ENCODE measurements at places on chromosomes 16 and 17. TPM values are rescaled to one million over a fixed set of nuclear protein-coding genes. Genes with fewer than 3 reads are reported as not detected.
A peak's percentile ranks its signal among the peaks of the same experiment; 100 is the strongest.

DNA sequence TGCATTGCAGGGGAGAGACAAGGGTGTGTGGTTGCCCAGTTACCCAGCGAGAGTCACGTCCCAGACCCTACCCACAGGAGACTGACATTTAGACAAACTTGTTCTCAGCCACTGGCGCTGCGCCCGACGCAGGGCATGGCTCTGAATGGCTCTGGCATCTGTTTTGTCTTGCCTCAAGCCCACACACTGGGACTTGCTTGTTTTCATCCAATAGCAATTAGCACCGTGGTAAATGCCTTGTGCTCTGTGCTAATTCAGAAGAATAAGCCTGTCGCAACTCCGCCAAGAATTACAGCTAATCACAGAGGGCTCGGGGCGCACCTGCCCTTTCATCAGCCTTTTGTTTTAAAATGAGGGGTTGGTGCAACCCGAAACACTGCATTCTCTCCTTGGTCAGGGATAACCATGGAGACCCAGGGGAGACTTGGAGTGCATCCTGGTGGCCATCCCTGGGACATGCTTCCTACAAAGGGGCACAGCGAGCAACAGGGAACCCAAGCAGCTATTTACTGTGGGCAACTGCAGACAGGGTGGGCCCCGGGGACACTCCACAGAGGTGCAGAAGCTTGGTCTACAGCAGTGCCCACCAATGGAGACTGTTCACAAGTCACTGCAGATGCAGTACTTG, 220.6 kb upstream of the ZFHX3 start:
- no peak for DNase-seq

GRCh38 chr17:61808442-61808841, 54.9 kb downstream of the BRIP1 start:
- no peak for DNase-seq

DNA sequence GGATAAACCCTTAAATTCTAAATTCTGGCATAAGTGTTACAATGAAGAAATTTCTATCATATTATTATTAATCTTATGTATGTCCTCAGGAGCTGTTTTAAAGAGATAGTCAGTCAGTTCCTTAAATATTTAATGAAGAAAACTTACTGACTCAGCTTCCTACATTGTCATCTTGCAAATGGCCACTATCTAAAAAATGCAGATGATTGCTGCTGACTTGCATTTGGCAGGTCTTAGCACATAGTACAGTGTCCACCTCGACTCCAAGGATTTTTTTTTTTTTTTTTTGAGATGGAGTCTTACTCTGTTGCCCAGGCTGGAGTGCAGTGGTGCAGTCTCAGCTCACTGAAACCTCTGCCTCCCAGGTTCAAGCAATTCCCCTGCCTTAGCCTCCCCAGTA, 55.1 kb upstream of the CORO6 start:
- no peak for DNase-seq

- no peak for DNase-seq
Measured at GRCh38 chr16:88754912-88755744, 29.9 kb downstream of the PIEZO1 start.

- DNase-seq, result no peak
Measured at GRCh38 chr17:3796822-3797170, 4.2 kb downstream of the ITGAE start.

The PDF gene
- total RNA-seq, result 36.9 TPM

- no peak for DNase-seq
Measured at GRCh38 chr16:54718376-54718775, 212.3 kb upstream of the IRX5 start.

DNA sequence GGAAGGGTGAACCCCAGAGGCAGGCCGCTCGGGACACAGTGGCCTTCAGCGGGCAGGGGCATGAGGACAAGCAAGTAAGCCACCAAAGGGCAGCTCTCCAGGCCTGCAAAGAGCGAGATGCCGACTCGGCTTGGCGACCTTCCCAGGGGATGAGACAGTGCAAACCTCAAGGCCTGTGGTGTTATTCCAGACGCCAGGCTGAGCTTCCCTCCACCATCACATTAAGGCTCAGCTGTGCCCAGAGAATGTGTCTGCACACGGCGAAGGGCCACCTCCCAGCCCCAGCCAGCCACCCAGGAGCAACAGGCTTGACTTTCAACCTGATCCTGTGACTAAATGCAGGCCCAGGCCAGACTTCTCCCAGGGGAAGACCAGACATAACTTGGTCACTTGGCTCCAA, 251.4 kb downstream of the SOX9 start:
- no peak for DNase-seq

DNA sequence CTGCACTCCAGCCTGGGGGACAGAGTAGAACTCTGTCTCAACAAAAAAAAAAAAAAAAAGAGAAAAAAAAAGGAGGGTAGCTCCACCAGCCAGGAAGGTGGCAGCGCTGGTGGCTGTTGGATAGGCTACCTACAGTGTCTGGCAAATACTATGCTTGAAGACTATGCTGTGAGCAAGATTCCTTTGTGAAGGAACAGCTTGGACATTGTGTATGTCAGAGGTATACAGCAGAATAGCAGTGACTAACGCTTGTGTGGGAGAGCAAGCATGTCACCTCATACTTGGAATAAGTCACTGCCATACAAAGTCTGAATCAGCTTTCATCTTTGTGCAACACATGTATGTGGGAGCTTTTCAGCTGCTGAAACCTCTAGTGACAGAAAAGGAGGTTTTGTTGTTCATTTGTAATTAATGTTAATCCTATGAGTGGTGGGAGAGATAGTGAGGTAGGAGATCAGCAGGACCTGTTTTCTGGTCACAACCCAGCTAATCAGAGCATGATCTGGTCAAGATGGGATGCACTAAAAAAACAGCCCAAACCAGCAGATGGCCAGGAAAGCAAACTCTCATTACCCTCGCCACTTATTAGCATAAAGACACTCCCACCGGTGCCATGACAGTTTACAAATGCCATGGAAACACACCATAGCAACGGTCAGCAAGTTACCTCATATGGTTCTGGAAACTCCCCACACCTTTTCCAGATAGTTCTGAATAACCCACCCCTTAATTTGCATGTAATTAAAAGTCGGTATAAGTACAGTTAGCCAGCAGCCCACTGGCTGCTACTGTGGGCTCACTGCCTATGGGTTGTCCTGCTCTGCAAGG, 6.8 kb upstream of the ITGAD start:
- peak; percentile 71 for DNase-seq

GRCh38 chr17:65027305-65027704, 29.2 kb downstream of the GNA13 start:
- peak; percentile 77 for DNase-seq

GRCh38 chr17:19937522-19937921, 40.1 kb downstream of the AKAP10 start:
- no peak for DNase-seq

The GFAP gene
- not detected for total RNA-seq

DNA sequence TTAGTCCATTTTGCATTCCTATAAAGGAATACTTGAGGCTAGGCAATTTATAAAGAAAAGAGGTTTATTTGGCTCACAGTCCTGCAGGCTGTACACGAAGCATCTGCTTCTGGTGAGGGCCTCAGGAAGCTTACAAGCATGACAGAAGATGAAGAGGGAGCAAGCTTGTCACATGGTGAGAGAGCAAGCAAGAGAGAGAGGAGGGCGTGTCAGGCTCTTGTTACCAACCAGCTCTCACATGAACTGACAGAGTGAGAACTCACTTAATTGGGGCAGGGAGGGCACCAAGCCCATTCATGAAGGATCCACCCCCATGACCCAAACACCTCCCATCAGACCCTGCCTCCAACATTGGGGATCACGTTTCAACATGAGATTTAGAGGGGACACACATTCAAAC, 1.6 kb downstream of the CHCT1 start:
- no peak for DNase-seq

GRCh38 chr16:89122322-89122851, 28.7 kb downstream of the ACSF3 start:
- no peak for DNase-seq

The SOCS3 gene
- total RNA-seq, result 43.0 TPM

GRCh38 chr17:44919411-44919810, 4.1 kb upstream of the GFAP start:
- DNase-seq, result no peak

DNA sequence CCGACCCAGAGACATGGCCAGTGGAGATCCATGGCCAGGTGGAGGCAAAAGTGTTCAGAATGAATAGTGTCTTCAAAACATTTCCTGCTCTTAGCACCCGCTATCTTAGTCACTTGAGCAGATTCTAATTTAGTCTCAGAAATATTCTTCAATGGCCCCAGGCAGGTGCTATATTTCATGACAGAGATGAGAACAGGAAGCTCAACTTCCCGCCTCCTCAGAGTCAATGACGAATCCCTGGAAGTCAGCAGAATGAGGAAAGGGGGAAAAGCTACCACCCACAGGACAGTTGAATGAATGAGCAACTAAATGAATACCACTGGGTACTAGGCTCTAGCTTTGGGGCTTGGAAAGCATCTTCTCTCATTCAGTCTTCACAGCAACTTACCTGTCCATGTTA, 147.2 kb downstream of the ASIC2 start:
- no peak for DNase-seq

- no peak for DNase-seq
Measured at GRCh38 chr16:89619840-89620239, 6.4 kb downstream of the DPEP1 start.

GRCh38 chr16:23999663-24000062, 163.9 kb downstream of the PRKCB start:
- DNase-seq, result no peak

DNA sequence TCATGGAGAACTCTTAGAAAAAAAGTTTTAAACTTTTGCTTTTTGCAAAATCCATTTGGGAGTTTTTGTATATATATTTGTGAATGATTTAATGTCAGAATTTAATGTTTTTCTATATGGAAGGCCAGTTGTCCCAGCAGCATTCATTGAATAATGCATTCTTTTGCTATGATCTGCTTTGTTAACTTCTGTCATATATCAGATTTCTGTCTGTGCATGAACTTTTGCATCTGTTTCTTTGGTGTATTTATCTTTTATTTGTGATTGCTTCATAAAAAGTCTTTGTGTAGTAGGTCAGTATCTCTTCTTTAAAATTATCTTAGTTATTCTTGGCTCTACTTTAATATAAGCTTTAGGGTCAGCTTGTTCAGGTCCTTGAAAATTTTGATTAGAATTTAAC, 84.2 kb downstream of the MAP2K4 start:
- DNase-seq, result no peak

- no peak for DNase-seq
Measured at GRCh38 chr17:7010523-7010922, 1.9 kb upstream of the RNASEK start.

GRCh38 chr17:66306446-66306845, 4.0 kb downstream of the PRKCA start:
- DNase-seq, result no peak

- peak; percentile 26 for DNase-seq
Measured at GRCh38 chr17:26818736-26819135, 475.2 kb upstream of the WSB1 start.

DNA sequence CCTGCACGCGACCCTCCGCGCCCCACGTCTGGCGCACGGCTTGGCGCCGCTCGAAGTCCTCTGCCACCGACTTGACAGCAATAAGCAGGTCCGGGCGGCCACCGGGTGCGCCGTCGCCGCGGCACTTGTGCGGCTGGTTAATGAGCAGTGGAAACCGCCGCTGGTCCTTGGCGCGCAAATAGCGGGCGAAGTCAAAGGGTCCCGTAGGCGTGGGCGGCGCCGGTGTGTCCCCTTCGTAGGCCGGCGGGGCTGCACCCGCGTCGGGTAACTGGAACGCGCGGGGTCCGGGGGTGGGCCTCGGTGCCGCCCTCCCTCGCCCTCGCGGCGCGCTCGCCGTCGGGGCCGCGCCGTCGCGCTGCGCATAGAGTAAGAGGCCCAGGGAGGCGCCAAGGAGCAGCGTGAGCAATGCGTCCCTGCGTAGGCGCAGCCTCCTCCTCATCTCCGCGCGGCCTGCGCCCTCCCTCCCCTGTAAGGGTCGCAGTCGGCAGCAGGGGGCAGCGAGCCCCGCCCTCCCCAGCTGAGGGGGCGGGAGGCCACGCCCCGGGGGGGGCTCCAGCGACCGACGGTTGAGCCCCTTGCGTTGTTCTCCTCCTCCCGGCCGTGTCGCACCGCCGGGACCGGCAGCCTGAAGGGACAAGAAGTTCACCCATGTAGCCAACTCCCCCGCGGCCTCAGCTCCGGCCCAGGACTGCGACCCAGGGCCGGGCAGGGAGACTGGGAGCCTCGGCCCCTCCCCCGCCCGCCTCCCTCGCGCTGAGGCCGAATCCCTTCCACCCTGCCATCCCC, 558 bp downstream of the B3GNT9 start:
- no peak for DNase-seq

- DNase-seq, result no peak
Measured at GRCh38 chr17:67478401-67479041, 101.4 kb downstream of the PITPNC1 start.

The HBA1 gene
- not detected for total RNA-seq

- DNase-seq, result no peak
Measured at GRCh38 chr17:81519284-81520020, 6.9 kb upstream of the ACTG1 start.

DNA sequence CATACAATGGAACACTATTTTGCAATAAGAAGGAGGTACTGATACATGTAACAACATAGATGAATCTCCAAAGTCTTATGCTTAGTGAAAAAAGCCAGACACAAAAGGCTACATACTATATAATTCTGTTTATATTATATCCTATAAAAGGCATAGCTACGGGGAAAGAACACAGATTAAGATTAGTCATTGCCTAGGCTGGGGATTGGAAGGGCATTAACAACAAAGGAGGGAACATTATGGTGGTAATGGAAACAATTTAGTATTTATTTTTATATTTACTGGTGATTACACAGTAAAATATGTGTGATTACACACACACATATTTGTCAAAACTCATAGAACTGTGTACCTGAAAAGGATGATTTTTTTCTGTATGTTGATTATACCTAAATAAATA, 278.1 kb downstream of the ZFHX3 start:
- DNase-seq, result no peak

DNA sequence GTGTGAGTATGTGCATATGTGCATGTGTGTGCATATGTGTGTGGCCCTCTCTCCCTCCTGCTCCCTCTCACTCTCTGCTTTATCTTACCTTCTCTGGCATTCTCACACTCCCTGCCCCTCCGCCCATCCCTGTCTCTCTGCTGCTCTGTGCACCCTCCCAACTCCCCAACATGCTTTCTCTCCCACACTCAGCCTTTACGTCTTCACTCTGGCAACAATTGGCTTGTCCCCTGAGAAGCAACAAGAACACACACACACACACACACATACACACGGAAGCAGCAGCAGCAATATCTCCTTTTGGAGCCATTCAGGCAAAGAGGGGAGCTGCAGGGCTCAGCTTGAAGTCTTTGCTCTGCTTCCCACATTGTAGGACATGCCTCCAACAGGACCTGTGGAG, 27.8 kb downstream of the PITPNM3 start:
- DNase-seq, result no peak

- no peak for DNase-seq
Measured at GRCh38 chr17:2688351-2689342, 22.9 kb downstream of the CLUH start.

The TBC1D28 gene
- not detected for total RNA-seq

DNA sequence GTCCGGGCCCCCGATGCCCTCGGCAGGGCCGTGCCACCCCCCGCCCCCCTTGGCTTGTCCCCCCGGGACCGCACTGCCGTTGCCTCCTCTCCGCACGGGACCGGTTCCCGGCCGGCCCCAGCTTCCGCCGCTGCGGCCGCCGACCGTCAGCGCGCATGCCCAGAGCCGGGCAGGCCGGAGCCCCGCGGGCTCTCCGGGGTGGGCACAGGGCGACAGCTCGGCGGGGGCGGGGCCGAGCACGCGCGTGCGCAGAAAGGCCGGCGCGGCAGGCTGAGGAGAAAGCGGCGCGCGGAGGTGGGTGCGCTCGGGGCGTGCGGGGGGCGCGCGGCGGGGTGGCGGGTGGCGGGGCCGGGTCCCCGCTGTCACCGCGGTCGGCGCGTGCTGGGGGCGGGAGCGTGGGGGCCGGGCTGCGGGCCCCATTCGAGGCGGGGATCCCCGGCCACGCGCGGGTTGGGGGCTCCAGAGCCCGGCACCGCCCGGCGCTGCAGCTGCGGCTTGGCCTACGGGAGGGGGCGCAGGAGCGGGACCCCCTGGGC, at the start of gene TBC1D24:
Gene TBC1D24, plus strand, starts transcription at position 251 of the 536 bp plus-strand sequence. CDS start 21,022 bp downstream, outside the sequence.
- DNase-seq, result peak; percentile 72

Data from H4 (cell line).